Right ventricle myocardium superior (tissue), 1 donor: ENCODE measurements at places on chromosomes 5 and 9.
A peak's percentile ranks its signal among the peaks of the same experiment; 100 is the strongest.

DNA sequence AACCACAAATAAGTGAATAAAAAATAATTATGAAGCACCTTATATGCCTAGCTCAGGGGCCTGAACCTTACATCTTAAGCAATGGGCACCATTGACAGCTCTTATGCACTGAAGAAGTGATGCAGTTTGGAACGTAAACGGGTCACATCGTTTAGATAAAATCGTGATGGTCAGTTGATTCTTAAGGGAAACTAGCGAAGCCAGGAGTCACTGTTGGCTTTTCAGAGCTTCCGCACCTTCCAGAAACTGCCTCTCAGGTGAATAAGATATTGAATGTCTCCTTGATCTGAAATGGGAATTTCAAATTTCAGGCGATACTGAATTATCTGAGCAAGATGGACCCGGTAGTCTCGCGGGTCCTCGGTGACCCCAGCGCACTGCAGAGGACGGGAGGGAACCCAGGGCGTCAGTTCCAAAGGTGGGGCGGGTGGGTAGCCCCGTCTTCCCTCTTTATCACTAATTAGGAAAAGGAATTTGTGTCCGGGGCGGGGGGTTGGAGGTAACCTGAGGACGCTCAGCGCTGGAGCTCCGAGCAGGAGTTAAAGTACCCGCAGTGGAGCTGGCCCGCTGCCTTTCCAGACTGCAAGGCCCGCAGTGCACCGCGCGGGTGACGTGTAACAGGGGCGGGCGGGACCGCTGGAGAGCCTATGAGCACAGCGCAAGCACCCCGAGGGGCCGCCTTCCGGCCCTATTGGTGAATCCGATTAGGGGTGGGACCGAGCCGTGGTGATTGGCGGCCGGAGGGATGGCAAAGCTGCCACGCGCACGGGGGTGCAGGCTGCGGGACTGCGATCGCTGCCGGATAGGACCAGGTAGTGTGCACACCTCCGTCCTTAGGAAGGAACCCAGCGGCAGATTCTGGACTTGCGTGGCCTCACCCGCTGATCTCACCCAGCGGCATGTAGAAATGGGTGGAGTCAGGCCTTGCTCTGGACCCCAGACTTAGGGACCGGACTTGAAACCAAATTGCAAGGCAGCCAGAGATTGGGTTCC, 19.7 kb upstream of the GARNL3 start:
- peak; percentile 99 for DNase-seq

DNA sequence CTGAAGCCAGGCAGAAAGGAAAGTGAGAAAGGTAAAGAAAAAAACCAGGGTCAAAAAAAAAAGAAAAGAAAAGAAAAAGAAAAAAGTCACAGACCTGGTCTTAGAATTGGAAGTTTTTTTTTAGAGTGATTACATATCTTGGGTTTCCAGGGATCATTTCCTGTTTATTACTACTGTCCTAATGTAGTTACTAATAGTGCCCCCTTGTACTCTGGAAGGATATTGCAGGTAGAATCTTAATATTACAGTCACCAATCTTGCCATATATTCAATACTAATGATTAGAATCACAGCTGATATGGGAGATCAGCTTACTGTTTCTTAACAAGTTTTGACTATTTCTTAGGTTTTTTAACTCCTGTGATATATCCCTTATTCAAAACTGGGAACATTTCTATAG, 543.2 kb upstream of the CDH6 start:
- no peak for DNase-seq

GRCh38 chr5:87155106-87155505, 112.6 kb upstream of the RASA1 start:
- DNase-seq, result no peak

- no peak for DNase-seq
Observed at GRCh38 chr5:111676926-111677415, 80.0 kb downstream of the NREP start.

- no peak for DNase-seq
Observed at GRCh38 chr5:120108586-120109248, 355.4 kb upstream of the PRR16 start.

DNA sequence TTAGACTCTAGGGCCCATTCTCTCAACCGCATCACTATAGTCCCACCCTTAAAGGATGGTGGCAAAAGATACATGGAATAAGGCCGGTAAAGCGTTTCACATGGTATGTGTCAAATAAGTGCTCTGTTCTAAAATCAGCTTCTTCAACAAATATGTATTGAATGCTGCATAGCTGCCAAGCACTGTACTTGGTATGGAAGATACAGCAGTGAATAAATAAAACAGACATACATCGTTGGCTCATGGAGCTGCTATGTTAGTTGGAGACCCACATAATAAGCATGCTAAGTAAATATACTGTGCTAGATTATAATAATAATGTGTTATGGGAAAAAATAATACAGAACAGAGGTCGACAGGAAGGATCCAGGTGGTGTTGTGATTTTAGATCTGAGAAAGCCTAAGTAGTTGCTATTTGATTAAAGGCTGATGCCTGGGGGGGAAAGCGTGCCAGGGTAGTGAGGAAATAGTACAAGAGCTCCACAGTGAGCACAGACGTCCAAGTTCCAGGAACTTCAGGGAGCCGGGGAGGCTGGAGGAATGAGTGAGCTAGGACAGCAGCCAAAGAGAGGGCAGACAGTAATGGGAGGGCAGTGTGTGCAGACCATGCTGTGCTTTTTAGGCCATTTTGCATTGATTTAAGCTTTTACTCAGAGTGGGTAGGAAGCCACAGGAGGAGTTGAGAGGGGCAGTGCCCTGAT, 93.7 kb downstream of the JAKMIP2 start:
- DNase-seq, result peak; percentile 42

DNA sequence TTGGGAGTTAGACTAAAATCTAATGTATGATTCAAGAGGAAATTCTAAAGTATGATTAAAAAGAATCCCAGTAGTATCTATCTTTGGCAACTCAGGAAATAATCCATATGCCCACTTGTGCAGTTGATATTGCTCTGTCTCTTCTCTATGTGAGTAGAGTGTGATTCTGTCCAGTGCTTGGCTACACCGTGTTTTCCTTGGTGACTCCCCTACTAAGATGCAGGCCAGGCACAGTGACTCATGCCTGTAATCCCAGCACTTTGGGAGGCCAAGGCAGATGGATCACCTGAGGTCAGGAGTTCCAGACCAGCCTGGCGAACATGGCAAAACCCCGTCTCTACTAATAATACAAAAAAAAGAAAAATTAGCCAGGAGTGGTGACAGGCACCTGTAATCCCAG, 495.4 kb downstream of the MAT2B start:
- no peak for DNase-seq

- no peak for DNase-seq
Observed at GRCh38 chr5:129107637-129108036, 13.1 kb downstream of the ISOC1 start.

DNA sequence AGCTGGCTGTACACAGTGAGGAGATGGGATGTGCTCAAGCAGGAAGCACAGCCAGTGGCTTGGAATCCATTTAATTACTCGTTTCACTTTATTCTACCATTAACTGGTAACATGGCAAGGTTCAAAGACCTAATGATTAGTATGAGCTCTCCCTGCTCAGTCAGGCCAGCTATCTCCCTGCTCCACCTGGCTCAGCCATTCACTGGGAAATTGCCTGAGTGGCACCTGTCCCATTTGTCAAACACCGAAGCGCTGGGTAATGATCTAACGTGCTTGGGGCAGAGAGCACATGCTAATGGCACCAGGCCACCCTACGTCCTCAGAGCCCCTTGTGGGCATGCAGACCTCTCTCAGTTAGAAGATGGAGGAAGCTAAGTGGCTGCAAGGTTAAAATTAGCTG, 162.2 kb downstream of the TTLL11 start:
- no peak for DNase-seq

GRCh38 chr9:26637101-26637500, 255.5 kb downstream of the CAAP1 start:
- DNase-seq, result no peak

DNA sequence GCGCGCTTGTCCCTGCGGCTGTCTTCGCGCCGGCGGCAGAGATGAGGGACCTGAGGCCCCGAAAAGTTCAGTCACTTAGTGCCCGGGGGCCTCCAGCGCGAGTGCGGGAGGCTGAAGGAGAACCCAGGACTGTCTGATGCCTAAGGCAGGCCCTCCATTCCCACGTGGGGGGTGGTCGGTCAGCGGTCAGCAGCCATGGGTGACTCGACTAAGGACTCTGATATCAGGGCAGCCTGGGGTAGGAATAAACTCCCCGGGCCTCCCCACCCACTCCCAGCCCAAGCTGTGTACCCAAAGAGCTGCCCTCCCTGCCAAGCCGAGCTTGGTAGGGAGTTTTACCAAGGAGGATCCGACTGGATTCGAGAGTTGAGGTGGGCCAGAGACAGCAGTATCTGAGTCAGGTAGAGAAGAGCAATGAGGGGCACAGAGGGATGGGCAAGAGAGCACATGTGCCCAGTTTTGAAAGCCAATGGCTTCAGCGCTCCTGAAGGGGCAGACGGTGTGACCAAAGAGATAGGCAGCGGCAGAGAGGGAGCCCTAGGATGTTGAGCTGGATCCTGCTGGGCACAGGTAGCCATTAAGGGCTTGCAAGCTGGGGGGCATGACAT, 787 bp downstream of the FGFR4 start:
- no peak for DNase-seq

DNA sequence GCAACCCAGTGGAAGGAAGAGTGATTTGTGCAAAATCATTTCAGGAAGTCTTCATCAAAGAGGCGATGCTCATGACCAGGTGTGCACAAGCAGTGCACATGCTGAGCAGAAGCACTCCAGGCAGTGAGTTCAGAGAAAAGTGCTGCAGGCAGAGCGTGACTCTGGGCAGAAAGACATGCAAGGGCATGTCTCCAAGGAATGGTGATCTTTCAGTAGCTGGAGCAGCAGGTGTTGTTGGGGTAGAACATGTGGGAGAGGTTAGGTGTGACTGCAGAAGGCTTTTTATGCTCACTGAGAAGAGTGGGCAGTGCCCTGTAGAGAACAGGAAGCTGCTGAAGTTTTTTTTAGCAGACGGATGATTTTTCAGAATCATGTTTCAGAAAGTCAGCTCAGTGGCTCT, 545.4 kb upstream of the TLE4 start:
- DNase-seq, result no peak

- peak; percentile 87 for DNase-seq
Observed at GRCh38 chr5:68433923-68434879, 218.6 kb downstream of the PIK3R1 start.

DNA sequence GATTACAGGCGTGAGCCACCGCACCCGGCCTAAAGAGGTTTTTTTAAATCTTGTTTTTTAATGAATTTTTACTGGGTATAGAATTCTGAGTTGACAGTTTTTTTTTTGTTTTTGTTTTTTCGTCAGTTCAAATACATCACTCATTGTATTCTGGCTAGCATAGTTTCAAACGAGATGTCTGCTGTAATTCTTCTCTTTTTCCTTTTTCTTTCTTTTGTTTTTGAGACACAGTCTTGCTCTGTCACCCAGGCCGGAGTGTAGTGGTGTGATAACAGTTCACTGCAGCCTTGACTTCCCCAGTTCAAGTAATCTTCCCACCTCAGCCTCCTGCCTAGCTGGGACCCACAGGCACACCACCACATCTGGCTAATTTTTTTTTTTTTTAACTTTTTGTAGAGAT, 2.2 kb upstream of the PRRT1B start:
- no peak for DNase-seq

DNA sequence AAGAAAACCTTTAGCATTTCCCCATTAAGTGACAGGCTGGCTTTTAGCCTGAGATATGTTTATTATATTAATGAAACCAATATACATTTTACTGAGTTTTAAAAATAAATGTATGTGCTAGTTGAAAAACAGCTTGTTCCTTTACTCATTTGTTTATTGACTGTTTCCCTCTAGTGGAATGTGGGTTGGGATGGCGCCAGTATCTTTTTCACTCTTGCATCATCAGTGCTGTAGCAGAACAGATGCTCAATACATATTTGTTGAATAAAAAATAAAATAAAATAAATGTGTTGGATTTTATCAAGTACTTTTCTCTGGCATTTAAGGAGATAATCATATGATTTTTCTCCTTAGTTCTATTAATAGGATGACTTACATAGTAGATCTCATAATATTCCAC, 43.0 kb downstream of the FSTL4 start:
- DNase-seq, result no peak

DNA sequence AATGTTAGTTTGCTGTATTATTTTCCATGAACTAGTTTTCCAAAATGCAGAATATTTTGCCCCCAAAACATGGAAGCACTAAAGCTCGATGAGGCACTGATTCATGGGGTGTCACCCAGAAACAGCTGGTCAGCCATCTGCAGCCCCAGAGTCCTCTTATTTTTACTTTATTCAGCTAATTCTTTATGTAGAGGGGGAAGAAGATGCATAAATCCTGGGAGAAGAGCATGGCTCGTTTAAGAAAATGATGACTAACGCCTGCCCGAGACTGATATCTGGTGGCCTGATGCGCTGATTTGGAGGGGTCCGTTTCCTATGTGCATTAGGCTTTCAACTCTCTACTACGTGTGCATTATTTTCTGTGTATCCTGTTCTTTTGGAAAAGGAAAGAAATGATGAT, 390.3 kb upstream of the MEF2C start:
- DNase-seq, result no peak

- no peak for DNase-seq
Observed at GRCh38 chr9:5389109-5389732, 48.5 kb downstream of the PLGRKT start.
